ENCODE measurements at places on chromosomes 12 and 14.

GRCh38 chr12:7395950-7396349 lies 48.0 kb downstream of the CD163L1 start:
- no peak for DNase-seq

GRCh38 chr12:50069539-50069938 lies 12.1 kb downstream of the ASIC1 start:
- DNase-seq = no peak

- no peak for DNase-seq
These were observed 785 bp upstream of the ACTN1 start for GRCh38 chr14:68979722-68980451.

- no peak for DNase-seq
These were observed 267.3 kb downstream of the SNAPC1 start for GRCh38 chr14:62029569-62029924.

DNA sequence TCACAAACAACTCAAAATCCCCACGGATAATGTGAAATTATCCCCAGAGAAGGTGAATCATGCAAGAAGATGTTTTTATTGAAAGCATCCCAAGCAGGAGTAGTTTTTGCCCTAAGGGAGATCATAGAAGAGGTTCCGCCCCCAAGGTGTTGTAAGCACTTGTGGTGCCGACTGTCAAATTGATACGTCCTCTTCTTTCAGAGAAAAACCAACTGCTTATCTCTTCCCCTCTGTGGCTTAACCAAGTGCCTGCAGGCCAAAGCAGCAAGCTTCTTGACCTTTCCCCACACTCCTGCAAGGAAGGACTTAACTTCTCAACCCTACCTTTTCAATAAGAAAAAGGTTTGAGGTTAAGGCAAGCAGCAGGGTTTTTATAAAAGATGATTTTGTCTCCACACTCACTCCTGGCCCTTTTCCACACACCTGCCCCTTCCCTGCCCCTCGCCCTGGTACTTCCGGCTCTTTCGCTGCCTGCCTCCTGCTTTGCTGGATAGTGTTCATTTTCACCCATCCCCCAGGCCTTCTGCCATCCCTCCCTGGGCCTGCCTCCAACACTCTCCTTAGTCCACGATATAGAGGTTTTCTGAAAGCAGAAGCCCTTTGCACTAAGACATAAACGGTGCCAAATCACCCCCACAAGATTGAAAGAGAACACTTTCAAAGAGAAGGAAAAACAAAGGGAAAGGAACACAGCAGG lies 114.5 kb downstream of the EGLN3 start:
- no peak for DNase-seq

DNA sequence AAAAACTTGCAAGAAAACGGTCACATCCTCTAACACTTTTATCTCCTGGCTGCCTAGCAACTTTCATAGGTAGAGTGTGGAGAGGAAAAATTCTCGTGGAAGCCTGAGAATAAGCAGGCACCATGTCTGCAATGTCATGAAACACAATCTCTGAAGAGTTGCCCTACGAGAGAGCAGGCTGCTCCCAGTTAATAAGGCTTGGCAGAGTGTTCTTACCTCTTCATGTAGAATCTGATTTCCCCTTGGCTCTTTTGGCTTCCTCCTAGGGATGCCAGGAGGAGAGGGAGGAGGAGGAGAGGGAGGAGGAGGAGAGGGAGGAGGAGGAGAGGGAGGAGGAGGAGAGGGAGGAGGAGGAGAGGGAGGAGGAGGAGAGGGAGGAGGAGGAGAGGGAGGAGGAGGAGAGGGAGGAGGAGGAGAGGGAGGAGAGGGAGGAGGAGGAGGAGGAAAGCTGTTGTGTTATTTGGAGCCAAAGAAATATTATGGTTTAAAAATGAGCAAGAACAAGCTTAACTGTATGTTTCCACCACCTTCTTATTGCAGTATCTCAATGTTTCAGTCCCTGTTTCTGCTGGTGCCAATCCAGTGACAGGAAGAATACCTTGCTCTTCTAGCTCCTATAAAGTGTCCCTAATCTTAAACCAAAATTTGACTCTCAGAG lies 52.9 kb downstream of the EGLN3 start:
- no peak for DNase-seq

DNA sequence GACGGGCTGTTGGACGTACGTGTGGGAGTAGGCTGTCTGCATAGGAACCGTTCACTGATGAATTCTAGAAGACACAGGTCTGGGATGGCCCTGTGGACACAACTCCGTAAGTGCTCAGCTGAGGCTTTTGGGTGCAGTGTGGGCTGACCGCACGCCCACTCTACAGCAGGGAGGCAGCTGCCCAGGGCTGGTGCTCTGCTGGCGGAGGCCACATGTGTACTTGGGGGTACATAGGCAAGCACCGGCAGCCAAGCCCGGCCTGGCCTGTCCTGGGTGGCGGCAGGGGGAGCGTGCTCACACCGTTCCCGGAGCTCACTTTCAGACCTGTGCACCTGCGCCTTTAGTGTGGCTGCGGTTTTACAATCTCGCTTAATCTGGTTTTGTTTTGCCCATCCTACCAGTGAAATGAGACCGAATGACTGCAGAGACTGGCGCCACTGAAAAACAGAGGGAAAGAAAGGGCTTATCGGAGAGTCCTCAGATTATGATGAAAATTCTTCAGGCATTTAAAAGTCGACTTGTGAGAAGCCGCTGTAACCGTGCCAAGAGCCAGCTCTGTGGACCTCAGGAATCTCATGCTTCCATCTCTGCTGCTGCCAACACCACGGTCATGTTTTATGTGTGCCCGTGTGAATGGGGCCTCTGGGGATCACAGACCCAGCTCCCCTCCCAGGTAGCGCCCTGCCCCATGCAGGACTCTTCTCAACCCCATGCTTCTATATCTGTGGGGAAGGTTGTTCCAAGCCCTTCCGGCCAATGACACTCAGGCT lies 45.8 kb downstream of the SSH1 start:
- DNase-seq = no peak

DNA sequence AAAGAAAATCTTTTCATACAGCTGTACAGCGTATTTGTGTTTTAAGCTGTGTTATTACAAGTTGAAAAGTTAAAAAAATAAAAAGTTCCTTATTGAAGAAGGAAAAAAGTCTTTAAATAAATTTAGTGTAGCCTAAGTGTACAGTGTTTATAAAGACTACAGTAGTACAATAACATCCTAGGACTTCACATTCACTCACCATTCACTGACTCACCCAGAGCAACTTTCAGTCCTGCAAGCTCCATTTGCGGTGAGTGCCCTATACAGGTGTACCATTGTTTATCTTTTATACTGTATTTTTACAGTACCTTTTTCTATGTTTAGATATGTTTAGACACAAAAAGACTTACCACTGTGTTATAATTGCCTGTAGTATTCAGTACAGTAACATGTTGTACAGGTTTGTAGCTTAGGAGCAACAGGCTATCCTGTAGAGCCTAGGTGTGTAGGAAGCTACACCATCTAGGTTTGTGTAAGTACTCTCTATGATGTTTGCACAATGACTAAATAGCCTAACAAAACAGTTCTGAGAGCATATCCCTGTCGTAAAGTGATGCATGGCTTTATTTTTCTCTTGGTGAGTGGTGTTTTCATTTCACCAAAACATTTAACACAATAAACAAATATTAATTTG lies 275.2 kb downstream of the DACT1 start:
- DNase-seq = no peak

DNA sequence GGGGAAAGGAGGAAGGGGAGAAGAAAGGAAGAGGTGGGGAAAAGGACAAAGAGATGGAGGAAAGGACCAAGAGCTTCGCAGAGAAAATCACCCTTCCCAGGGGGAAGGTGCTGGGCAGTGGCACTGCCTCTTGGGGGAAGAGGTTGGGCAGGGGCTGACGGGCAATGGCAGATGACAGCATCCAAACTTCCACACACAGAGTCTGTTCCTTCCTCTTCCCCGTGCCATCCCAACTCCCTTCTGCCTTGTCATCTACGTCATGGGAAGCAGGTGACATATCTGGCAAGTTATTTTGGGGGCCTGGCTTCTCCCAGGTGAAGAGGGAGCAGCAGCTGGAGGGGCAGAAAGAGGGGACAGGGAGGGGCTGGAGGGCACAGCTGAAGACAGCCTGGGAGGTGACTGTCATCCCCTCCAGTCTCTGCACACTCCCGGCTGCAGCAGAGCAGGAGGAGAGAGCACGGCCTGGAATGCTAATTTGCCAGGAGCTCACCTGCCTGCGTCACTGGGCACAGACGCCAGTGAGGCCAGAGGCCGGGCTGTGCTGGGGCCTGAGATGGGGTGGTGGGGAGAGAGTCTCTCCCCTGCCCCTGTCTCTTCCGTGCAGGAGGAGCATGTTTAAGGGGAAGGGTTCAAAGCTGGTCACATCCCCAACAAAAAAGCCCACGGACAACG lies 43.9 kb upstream of the IQSEC3 start:
- DNase-seq = no peak

- DNase-seq = no peak
These were observed 4.7 kb upstream of the ATP6V0A2 start for GRCh38 chr12:123707466-123707865.

GRCh38 chr12:110857528-110857927 lies 10.7 kb downstream of the CCDC63 start:
- no peak for DNase-seq

GRCh38 chr14:76125511-76125910 lies 26.2 kb upstream of the GPATCH2L start:
- DNase-seq = no peak

DNA sequence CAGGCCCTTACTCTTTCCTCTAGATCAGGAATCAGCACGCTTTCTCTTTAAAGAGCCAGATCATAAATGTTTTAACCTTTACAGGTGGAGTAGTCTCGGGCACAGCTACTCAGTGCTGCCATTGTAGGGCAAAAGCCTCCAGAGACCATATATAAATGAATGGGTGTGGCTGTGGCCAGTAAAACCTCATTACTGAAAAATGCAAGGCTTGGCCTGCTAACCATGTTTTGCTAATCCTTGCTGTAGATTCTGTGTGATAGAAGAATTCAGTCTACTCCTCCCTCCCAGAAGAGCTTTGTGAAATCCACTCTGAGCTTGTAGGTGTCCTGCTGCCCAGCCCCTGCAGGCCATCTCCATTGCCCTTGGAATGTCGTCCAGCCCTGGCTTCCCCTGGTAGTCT lies 58.1 kb downstream of the HSP90AA1 start:
- DNase-seq = peak; percentile 49

- no peak for DNase-seq
These were observed 27.6 kb downstream of the ETFBKMT start for GRCh38 chr12:31687101-31687527.

- DNase-seq = no peak
These were observed 7.4 kb upstream of the AMIGO2 start for GRCh38 chr12:47087088-47087688.

GRCh38 chr12:42982828-42983227 lies 393.3 kb upstream of the PRICKLE1 start:
- DNase-seq = no peak

DNA sequence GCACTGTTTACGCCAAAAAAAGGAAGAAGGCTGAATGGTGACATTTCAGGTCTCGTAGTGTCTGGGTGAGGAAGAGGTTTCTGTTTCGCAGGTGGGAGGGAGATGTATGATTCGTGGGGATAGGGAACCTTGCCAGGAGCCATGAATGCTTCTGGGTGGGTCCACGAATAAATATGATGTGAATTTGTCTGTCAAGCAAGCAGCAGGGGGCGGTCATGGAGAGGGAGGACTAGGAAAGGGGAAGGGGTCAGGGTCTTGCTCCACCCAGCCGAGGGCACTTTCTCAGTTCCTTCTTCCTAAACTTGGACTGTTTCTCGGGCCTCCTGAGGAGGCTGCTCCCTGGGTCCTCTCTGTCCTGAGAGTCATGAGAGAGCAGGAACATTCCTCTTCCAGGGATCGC lies 72.5 kb downstream of the LGMN start:
- DNase-seq = no peak

DNA sequence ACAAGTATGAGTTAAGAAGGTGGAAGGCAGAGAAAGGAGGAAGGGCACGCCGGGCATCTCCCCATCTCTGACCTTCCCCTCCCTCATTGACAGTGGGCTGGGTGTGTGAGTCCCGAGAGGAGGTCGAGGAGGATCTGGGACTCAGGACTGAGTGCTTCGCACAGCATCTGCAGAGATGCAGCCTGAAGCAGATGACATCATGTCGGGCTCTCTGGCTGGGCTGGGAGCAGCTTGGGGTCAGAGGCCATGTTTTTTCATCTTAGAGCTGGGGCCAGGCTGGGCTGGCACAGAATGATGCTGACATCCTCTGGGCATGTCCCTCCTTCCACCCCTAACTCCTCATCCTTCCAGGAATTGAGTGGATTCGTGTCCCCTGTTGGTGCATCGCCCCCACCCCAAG lies 43.5 kb downstream of the CMKLR1 start:
- DNase-seq = no peak

DNA sequence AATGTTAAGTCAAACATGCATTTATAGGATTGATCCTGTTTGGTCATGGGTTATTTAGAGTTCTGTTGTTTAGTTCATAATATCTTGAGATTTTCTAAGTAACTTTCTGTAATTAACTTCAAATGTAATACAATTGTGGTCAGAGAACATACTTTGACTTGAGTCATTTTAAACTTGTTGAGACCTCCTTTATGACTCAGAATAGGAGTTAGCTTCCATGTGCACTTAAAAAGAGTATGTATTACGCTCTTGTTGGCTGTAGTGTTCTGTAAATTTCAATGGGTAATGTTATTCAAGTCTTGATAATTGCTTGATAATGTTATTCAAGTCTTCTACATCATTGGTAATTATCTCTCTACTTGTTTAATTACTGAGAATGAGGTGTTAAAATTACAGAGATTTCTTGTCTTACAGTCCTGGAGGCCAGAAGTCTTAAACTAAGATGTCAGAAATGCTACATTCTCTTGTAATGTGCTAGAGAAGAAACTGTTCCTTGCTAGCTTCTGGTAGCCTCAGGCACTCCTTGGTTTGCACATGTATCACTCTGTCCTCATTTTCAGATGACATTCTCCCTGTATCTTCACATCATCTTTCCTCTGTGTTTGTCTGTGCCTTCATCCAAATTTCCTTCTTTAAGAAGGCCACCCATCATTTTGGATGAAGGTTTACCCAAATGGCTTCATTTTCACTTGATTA lies 197.3 kb downstream of the TMTC3 start:
- DNase-seq = peak; percentile 53

- no peak for DNase-seq
These were observed 5.3 kb upstream of the SOCS2 start for GRCh38 chr12:93567174-93567573.

GRCh38 chr14:59126714-59127436 lies 61.6 kb upstream of the DAAM1 start:
- DNase-seq = no peak
